ENCODE measurements at places on chromosomes 6 and 20.

DNA sequence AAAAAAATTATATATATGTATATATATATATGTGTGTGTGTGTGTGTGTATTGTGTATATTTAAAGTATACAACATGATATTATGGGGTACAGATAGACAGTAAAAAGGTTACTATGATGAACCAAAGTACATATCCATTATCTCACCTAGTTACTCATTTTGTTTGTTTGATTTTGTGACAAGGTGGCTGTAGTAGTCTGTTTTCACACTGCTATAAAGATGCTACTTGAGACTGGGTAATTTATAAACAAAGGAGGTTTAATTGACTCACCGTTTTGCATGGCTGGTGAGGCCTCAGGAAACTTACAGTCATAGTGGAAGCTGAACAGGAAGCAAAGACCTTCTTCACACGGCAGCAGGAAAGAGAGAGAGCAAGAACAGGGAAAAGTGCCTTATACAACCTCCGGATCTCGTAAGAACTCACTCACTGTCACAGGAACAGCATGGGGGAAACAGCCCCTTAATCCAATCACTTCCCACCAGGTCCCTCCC, 30.2 kb upstream of the DACT2 start:
- no peak for DNase-seq

DNA sequence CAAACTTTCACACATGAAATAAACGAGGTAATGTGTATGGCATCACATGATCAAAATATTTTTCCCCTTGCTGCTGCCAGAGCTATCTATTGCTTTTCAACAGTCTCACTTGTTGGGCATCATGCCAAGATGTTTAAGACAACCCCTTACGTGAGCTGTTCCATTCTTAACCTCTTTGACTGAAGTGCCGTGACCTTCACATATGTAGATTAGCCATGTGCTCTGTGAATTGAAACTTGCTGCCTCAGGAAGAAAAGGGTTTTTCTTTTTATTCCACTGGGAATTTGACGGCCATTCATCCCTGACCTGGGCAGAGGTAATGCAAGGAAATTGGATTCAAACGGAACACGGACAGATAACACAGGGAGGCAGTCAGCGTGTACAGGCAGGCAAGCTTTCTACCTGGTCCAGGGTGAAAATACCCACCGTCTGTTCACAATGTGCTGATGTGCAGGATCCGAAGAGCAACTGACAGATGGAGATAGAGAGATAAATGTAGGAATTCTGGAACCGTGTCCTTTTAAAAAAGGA, 14.2 kb downstream of the ARID1B start:
- no peak for DNase-seq

- no peak for DNase-seq
Measured at GRCh38 chr6:80523531-80523997, 417.1 kb downstream of the BCKDHB start.

DNA sequence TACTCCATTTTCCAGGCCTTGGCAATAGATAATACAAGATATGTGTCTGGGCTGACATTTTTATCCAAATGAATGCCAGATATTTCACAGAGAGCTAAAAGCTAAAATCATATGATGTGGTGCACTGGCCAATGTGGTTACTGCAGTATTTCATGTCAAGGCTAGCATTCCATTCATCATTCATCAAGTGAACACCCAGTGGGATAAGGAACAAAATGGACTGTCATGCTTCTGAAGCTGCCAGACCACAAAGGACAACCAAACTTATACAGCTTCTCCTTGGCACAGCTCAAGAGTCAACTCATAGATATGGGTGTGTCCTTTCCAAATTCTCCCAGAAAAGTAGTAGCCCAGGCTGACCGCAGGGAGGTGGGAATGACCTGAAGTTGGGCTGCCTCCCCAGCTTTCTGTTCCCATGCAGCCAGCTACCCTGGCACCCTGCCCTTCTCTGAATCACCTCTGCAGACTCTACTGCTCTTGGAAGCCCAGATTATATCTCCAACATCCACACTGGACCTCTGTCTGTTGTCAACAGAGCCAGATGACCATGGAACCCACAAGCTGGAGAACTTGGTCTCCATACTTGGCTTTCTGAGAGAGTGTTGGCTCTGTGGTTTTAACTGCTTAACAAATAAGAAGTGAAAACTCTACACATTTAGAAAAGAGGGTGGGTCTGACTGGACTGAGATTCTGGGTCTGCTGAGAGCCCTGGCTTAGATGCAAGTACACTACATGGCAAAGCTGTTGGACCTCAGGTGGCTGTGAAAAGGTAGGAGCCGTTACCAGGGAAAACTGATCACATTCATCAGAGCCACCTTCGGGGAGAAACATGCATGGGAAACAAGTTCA, 122.8 kb downstream of the ALDH8A1 start:
- DNase-seq: no peak

DNA sequence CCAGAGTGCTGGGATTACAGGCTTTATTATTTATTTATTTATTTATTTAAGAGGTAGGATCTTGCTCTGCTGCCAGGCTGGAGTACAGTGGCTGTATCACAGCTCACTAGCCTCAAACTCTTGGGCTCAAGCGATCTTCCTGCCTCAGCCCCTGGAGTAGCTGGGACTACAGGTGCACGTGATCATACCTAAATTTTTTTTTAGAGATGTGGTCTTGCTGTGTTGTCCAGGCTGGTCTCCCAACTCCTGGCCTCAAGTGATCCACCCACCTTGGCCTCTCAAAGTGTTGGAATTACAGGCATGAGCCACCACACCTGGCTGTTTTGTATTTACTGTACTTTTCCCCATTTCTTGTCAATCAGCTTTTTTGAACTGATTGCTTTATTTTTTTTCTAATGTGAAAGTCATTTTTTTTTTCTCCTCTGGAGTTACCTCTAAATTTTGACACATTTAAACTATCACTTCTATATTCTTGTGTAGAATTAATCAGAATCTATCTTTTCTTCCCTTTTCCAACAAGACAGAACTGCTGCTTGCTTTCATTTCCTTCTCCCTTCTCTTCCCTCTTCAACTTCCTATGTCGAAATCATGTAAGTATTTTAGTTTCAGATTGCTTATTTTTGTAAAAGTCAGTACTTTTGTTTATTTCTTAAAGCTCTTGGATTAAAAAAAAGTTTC, 12.0 kb downstream of the PANK2 start:
- no peak for DNase-seq

GRCh38 chr6:156886409-156886808, 109.2 kb downstream of the ARID1B start:
- no peak for DNase-seq

DNA sequence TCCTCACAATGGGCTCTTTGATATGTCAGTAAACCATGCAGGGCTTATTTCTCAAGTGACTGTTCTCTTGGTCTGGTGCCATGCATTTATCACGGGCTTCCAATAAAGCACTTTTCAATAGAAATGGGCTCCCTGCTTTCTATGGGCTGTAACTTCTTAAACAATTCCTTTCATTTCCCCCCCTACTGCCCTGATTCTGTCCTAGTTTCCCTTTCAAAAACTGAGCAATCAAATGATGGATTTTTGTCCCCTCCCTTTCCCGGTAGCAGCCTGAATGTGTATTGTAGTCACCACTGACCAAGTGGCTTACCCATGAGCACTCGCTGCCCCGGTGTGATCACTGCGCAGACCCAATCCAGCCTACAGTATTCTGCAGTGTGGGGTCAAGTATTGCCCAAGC, 13.9 kb downstream of the RPS10 start:
- DNase-seq: no peak

DNA sequence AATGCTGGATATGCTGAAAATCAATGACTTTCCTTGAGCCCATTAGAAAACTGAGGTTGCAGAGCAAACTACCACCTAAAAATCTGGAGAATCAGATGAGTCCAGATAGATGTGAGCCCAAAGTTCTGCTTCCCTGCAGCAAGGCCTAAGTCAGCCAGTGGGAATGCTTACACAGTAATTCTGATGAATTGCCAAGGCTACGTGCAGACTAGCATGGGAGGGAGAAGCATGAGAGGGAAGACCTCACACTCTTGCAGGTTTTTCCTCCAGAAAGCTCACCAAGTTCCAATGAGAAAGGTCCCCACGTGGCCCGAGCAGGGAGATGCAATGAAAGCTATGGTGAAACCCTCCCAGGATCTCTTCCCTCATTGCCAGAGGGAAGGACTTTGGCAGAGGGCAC, 104.8 kb upstream of the SIRPA start:
- DNase-seq: no peak

GRCh38 chr20:38957235-38957876, 4.8 kb upstream of the DHX35 start:
- DNase-seq: no peak

DNA sequence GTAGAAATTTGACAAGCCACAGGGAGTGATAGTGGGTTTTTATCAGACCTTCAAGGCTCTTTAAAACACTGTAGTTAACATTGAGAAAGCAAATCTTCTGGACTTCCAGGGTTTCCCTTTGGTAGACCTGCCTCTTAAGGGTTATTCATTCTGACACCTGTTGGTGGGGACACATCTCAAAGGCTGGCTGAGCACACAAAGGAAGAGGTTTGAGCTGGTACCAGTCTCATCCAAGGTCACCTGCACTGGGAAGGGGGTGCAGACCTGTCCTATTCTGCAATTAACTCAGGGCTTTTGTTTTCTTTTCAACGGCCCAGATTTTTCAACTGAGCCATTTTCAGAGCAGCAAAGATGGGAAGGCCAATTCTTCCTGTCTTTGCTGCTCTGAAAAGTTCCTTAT, 45.6 kb downstream of the EDN1 start:
- DNase-seq: no peak

GRCh38 chr6:87122477-87122876, 27.6 kb upstream of the CGA start:
- no peak for DNase-seq

GRCh38 chr6:83216806-83217205, 23.6 kb downstream of the RWDD2A start:
- DNase-seq: no peak

DNA sequence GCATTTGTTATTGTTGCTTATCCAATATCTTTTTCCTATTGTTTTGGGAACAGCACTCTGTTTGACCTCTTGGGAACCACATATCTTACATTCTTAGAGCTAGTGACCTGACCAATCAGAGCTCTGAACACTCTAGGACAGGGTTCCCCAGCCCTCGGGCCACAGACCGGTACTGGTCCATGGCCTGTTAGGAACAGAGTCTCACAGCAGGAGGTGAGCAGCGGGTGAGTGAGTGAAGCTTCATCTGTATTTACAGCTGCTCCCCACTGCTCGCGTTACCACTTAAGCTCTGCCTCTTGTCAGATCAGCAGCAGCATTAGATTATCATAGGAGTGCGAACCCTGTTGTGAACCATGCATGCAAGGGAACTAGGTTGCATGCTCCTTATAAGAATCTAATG, 226.0 kb upstream of the TSHZ2 start:
- DNase-seq: no peak

- no peak for DNase-seq
Measured at GRCh38 chr6:38345586-38345985, 294.1 kb downstream of the BTBD9 start.

GRCh38 chr6:166325383-166326042, 16.8 kb downstream of the SFT2D1 start:
- no peak for DNase-seq

DNA sequence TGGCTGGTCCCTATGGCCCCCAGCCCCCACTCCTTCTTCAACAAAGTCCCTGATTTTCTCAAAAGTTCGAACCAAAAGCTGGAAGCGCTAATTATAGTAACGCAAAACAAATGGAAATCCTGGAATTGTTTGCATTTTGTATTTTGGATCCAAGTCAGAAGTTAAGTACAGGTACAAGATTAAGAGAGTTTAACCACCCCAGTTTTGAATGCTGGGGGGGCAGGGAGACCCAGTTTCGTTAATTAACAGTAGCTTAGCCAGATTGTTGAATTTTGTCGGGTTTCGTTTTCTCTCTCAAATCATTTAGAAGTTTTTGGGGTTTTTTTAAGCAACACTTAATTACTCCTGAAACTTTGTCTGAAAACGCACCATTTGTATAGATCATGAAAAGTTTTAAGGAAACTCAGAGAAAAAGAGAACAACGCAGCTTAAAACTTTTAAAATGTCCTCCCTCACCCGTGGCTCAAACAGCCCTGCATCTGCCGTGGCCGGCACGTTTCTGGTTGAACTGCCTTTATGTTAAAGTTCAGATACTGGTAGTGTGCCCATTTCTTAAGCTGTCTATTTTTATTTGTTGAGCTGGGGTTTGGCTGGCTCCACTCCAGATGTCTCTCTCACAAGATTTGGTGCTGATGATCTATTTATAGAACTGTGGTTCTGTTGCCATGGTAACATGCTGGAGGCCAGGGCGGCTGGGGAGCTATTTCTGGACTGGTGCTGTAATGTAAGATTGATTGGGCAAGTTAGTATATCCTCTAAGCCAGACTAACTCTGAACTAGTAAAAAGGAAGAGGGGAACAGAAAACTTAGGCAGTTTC, 55.0 kb downstream of the GNAS start:
- peak; percentile 82 for DNase-seq

- no peak for DNase-seq
Measured at GRCh38 chr20:45872626-45873025, 8.4 kb upstream of the ZSWIM1 start.

- no peak for DNase-seq
Measured at GRCh38 chr6:33748841-33749240, 2.1 kb upstream of the IP6K3 start.

DNA sequence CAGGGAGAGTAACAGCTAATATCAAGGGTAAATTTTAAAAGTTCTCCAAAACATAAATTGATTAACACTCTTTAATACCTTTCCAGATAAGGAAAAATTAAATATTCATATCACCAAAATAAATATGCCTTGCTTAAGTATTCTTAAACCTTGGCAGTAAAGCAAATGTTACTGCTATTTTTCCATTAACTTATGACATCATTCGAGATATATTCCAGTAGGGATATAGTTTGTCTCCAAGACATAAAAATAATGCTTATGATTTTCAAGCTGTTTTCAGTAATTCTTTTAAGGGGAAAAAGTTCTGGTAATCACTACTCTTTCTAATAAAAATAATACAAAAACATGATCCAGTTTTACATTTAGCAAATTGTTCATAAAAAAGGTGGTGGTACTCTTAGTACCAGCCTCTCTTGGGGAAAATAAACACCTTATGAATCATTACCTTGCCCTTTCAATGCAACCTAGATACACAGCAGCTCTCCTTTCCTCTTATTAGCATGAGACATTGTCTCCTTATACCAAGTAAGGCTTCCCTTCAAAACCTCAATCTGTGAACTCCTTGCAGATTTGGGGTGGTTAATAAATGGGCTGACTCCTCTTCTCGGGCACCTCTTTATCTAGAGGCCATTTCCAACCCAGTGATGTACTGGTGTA, 31.5 kb upstream of the LTV1 start:
- no peak for DNase-seq
